ENCODE measurements at places on chromosomes 3 and 15. TPM values are rescaled to one million over a fixed set of nuclear protein-coding genes. Genes with fewer than 3 reads are reported as not detected.

The SEMA3G gene
- total RNA-seq: 0.10 TPM

The THRB gene
- not detected for total RNA-seq

The GOLGA6L22 gene
- total RNA-seq: not detected

The SI gene
- total RNA-seq: not detected

The COL6A5 gene
- total RNA-seq: not detected

The ARGFX gene
- 1.1 TPM for total RNA-seq

The NMNAT3 gene
- total RNA-seq: not detected

The CNTN6 gene
- total RNA-seq: 0.73 TPM

The UCN2 gene
- 0.14 TPM for total RNA-seq

The CLDN11 gene
- total RNA-seq: 0.33 TPM

The SYNPR gene
- total RNA-seq: not detected

All from SJCRH30 (cell line).